ENCODE measurements at places on chromosomes 6 and 20.

- no peak for DNase-seq
Observed at GRCh38 chr6:137808191-137808590, 58.9 kb upstream of the TNFAIP3 start.

- DNase-seq, result no peak
Observed at GRCh38 chr6:128280066-128280465, 240.3 kb downstream of the PTPRK start.

DNA sequence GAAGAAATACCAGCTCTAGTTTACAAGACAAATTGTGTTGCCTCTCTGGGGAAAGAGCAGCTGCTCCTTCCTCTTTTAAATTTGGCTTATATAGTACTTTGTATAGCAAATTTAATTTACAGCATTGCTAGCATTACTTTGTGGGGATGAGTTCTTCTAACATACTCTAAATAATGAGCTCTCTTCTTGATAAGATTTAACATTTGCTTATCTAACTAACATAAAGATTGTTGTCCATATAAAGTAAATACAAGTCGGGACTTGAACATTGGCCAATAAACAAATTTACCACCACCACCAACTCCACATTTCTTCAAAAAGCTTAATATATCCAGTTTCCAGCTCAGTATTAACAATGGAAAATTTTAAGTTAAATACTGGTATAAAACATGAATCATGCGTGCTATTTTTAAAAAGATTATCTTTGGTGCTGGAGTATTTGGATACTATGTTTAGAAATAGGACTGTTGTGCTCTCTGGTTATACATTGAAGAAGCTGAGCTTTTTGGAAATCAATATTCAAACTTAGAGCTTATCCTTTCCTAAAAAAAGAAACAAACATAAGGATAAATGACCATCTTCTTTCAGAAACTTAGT is 1146.9 kb upstream of the GJE1 start:
- no peak for DNase-seq

DNA sequence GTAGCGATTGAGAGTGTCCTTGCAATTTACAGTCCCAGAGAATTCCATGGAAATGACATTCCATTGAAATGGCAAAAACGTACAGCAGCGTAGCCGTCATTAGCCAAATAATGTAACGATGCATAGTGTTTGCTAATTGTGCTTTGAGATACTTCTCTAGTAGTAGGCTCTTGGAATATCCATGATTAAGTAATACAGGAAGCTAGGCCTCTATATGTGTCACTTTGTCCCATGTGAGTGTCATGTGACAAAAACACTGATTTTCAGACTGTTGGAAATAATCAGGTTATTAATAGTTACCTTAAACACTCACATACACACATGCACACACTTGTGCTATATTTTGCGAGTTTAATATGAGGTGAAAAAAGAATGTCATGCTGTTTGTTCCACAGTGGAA is 35.2 kb downstream of the SLX4IP start:
- no peak for DNase-seq

DNA sequence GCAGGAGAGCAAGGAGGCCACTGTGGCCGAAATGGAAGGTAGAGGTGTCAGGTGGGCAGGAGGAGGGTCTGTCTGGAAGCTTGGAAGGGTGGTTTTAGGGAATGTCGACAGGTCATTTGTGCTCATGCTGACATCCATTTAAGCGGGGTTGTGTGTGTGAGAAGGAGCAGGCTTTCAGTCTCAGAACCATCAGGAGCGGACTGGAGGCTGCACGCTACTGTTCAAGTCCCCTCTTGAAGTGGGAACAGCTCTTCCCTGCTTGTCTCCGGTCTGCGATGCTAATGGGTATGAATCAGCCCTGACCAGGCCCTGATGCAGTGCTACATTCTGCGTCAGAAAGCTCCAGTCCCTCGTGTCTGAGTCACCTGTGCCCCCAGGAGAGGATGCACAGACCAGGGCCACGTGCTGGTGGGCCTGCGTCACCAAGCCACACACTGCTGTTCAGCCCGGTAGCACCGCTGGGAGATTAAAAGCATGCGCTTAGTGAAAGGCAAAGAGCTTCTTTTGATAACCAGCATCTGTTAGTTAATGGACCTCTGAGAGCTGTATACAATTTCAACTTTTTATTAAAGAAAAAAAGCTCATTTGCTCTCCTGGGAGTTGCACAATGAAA is 58.0 kb downstream of the APCDD1L start:
- DNase-seq, result no peak

DNA sequence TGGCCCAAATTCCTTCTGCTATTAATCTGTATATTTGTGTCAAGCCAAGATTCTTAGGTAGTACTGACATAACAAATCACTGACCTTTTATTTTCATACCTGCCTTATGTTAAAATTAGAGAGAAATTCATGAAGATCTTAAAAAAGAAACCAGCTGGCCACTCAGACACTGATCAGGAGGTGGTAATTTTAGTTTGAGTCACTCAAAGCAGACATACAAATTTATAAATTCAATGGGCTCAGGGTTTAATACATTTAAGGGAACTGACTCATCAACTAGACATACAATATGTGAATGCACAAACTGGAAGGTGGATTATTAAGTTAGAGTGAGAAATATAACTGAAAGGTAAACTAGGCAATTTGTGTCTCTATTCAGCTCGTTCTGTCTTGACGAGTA is 711.9 kb upstream of the EYS start:
- DNase-seq, result no peak

- DNase-seq, result no peak
Observed at GRCh38 chr6:52371656-52372191, 9.8 kb downstream of the PAQR8 start.

DNA sequence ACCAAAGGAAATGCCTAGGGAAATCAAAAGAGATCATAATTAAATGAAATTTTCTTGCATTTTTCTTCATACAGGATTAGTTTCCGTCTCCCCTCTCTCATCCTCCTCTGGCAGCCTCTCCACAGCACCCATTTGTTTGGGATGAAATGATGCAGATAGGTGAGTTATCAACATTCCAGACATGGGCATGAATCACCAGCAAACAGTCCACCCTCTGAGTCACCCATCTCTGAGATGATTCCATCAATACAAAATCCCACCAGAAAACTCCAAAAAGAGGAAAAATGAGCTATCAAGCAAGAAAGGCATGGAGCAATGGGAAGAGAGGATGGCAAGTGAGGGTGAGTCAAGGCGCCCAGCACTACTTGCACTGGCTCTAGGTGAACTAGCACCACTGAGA is 11.4 kb downstream of the MC3R start:
- no peak for DNase-seq

DNA sequence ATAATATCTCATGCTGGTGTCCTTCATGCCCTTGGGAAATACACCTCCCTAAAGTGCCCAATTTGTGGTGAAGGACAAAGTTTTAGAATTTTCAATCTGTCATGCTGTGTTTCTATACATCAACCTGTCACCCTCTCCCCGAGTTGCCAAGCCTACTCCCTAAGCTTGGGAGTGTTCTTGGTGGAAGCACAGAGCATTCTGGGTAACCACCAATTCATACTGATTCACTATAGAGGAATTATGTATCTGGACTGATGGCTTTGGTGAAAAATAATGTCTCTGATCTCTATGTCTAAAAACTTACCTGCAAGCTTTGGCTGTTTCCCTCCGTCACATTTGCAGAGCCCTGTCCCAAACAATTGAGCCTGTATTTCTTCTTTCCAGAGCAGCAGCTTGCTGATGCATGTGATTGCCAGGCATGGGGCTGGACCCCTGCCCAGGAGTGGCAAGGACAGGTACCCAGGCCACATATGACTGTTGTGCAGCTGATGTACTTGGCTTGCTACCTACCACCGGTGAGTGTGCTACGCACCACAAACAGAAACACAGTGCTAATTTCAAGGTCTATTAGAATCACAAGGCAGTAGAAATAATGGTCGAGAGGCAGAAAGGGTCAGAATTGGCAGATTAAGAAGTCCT is 202.8 kb upstream of the CITED2 start:
- no peak for DNase-seq

DNA sequence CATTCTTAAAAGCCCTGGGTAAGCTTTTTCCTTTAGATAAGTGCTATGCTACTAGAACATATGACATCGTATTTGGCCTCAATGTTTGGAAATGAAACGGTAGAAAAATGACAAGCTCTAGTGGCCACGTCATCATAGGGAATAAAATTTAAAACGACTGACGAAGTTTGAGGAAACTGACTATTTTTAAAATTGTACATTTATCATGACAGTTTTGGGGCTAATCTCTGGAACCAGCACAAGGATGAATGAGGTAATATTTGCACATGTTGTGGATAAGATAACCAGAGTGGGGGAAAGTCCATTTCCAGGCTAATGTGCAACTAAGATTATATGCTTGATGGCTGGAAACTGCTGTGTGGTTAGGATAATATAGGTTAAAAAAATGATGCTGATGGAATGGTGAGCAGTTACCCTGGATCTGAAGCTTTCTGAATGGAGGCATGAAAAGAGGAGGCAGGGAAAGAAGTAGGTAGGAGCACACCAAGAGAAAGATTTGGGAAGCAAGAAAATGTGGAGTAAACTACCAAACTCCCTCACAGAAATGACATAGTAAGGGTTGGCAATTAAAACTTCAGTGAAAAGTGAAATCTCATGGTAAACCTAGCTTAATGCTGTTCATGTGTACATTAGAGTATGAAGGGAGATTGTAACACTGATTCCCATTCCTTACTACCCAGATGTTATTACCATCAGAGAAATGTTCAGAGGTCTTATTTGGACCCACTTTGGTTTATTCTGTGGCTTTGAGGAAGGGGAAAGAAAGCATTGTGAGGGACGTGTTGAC is 42.7 kb upstream of the CEP162 start:
- no peak for DNase-seq

DNA sequence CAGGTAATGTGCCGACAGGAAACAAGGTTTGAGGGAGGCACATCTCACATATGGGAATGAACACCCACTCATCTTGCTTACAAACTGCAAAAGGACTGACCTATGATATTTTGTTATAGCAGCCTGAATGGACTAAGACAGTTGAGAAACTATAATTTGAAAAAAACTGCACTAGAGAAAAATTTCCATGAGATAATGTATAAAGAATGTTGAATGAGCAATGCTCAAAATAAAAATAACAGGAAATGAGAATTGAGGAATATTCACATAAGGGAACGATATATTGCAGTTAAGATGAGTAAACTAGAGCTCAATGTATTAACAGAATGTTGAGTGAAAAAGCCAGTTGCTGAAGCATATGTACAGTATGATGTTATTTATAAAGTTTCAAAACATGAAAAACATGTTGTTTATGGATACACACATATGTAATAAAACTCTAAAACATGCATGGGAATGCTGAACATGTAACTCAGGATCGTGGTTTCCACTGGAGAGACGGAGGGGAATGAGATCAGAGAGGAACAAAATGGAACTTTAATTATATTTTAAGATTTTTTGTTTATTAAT is 6.3 kb upstream of the TBC1D22B start:
- DNase-seq, result no peak

DNA sequence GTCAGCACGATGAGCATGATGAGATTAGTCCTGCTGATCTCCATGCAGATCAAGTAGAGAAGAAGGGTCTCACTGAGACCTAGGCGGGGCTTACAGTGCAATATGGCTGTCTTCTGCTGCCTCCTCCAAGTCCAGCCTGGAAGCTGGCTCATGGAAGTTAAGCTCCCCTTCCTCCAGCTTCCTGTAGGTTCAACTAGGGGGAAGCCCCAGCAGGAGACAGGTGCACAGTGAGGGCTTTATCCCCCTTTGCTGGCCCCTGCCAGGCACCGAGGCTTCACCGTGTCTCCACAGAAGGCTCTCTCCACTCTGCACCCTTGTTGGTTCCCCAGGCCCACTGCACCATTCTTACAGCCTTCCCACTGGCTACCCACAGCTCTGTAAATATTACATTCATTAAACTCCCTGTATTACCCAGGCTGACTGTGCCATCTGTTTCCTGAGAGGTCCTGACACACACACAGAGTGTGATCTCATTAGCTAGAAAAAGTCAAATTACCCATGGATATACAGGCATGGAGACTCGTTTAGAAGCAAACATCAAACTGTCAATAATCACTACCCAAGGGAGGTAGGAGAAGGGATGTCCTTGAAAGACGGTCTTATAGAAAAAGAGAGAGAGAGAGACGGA is 90.4 kb downstream of the SLC2A10 start:
- DNase-seq, result no peak

GRCh38 chr6:111922454-111923297 is 49.4 kb upstream of the FYN start:
- no peak for DNase-seq

DNA sequence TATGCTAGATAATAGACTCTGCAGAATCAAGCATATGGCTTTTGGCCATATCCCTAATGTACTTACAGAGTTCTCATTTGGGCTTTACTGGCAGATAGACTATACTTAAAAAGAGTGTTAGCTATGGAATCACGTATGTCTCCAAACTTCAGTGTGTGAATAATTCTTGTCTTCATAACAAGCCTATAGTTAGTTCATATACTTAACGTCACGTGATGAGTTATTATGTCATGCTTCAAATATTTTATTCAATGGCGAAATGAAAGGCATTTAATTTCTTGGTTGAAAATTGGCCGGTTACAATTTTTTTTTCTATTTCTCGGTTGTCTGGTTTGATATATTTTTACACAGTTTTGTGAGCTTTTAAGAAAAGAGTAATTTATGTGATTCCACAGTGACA is 62.7 kb downstream of the MEI4 start:
- DNase-seq, result no peak

DNA sequence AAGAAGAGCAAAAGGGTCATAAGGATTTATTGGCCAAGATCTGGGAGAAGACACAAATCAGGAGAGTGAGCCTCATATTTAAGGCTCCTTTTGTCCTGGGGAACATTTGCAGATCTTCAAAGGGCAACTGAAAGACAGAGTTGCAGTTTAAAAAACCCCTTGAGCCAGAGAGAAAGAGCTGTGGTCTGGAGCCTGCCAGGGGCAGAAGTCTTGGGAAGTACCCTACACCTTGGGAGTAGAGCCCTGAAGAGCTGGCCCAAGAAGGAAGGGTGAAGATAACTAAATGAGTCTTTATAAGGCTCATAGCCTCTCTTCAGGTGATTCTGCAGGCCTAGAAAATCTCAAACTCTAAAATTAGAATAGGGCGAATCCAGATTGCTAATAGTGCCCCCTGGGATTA is 40.0 kb upstream of the ERVFRD-1 start:
- DNase-seq, result no peak

DNA sequence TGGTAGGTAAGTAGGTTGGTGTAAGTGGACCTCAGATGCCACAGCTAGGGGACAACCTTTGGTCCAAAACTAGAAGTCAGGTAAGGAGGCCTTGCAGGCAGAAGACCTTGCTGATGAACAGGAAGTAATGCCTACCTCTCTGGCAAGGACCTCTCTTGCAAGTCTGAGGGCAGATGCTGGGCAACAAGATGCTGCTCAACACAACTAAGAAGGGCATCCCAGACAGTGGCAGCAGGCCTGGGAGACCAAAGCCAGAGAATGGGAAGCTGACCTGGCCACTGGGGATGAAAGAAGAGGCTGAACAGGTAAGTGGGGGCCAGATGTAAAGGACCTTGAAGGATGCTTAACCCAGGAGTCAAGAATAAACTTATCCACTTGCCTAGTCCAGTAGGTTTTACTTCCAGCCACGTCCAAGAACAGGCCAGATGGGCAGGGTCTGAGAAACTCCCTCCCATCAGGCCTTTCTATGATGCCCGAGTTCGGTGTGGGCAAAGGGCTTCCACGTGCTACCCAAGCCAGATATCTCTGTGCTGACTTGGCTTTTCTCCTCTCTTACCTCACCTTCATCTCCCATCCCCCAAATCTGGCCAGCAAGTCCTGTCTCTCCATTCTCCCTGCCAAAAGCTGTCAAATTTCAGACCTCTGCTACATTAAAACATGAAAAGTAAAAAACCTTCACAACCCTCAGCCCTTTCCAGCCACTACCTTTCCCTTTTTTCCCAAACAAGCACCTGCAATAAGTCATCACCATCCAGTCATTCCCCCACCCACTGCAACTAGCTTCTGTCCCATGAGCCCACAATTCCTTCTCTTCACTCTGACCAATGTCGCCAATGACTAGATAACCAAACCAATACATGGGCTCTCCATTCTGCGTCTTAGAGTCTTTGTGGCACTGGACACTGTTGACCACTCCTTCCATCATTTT is 11.5 kb upstream of the PLCG1 start:
- DNase-seq, result no peak

Data from sigmoid colon (tissue), 7 donors.